ENCODE measurements at places on chromosomes 13 and 19.

DNA sequence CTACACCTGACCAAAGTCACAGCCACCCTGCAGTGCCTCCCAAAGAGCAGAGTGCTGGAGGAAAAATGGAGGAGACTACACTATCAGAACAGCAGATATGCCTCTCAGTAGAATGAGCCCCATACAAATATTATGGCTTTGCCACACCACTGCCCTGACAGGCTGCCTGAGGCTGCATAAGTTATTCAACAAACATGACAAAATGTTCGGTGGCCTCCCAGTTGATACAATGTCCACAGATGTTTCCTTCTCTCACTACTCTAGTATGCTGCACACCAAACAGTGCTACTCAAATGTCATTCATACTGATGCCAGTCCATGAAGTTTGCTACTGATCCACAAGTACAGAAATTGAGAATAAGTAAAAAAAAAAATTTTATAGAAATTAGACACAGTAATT lies 41.0 kb downstream of the N4BP2L2 start:
- DNase-seq = no peak

DNA sequence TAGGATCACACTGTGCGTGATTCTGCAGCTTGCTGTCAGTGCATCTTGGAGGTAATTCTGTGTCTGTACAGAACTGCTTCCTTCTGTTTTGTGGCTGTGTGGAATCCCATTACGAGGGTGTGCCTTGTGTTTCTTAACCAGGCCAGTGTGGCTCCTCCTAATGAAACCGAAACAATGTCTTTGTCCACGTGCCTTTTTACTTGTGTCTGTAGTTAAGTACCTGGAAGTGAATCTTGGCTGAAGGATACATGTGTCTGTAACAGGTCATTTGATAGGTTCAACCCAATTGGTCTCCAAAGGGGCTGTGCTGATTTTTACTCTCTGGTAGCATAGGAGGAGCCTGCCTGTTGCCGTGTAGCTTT lies 13.1 kb downstream of the NOP53 start:
- no peak for DNase-seq

- no peak for DNase-seq
Measured at GRCh38 chr19:35727053-35727955, 9.5 kb downstream of the KMT2B start.

- no peak for DNase-seq
Measured at GRCh38 chr13:24269821-24270220, 39.6 kb upstream of the C1QTNF9 start.

- DNase-seq = no peak
Measured at GRCh38 chr13:92574499-92574898, 652.1 kb upstream of the GPC6 start.

- no peak for DNase-seq
Measured at GRCh38 chr13:109272595-109273325, 513.6 kb downstream of the IRS2 start.

DNA sequence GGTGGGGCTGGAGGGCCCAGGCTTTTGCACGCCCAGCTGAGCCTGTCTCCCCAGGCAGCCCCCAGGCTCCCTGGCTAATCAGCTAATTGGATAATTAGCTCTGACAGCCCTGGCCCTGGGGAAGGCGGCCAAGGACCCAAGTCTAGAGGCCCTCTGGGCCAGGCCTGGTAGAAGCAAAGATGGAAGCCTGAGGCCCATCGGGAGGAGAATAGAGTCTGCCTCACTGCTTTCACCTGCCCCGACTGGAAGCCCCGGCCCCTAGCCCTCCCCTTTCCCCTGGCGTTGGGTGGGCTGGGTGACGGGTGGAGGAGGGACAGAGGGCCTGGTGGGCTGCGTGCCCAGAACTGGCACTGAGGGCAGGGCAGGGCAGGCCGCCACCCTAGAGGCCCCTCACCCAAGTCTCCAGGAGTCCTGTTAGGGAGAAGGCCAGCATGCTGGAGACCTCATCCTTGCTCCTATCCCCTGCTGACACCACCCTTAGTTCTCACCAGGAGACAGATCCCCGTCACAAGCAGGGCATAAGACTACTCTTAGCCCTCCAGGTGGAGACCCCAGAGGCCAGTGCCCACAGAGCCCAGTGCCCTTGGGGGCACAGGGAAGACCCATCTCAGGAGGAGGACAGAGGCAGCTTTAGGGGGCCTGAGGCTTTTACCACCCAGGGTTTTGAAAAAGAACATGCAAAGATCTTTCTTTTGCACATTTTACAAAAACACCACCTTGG lies 12.0 kb downstream of the LYL1 start:
- no peak for DNase-seq

DNA sequence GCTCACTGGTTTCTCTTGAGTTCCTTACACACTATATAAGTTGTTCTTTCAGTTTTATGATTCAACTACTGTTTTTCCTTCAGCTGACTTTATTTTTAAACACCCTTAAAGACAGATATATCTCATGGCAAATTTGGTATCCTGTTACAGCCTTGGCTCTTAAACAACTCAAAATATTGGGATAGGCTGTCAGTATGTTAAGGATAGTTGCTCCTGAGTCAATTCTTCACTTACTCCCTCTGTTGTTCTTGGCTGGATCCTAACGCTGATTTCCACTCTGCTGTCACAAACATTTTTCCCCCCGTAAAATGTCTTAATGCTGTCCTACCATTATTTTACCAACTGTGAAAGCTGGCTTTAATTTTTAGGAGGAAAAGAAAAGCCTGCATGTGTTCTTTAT lies 1.2 kb downstream of the KCNRG start:
- no peak for DNase-seq

DNA sequence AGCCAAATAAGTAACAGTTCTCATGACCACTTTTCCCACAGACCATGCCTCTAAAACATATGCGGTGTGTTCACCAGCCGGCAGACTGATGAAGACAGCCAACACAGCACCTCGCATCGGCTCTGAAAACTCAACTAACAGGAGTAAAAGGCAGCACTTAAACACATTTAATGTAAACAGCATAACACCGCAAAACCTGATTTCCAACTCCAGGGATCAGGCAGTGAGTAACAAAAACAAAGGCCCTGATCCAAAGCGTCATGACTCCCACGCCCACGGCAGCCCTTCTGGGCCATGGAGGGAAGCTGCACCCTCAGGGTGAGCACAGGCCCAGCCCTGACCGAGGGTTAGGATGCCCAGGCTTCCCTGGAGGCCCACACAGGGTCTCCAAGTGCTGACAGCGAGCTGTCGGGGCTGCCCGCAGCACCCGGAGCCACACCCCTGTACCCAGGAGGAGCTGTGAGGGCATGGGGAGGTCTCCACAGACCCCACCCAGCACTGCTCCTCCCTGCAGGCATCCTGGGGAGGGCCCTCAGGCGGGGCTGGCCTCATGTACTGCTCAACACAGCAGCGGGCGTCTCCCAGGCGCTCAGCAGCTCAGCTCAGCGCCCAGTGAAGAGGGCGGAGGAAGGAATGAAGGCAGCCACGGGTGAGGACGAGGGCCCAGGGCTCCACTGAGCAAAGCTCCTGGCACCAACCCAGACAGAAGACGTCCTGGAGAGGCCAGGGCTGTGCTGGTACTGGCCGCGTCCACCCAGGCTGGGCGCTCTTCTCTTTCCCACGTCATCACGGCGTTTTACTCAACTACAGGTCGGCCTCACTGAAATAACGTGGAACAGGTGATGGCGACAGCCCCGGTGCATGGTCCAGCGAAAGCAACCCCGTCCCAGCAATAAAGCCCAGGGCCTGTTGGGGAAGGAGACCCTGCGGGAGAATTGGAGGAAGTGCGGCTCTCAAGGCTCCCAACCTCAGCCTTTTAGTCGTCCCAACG lies 53.7 kb downstream of the RASA3 start:
- DNase-seq = no peak

DNA sequence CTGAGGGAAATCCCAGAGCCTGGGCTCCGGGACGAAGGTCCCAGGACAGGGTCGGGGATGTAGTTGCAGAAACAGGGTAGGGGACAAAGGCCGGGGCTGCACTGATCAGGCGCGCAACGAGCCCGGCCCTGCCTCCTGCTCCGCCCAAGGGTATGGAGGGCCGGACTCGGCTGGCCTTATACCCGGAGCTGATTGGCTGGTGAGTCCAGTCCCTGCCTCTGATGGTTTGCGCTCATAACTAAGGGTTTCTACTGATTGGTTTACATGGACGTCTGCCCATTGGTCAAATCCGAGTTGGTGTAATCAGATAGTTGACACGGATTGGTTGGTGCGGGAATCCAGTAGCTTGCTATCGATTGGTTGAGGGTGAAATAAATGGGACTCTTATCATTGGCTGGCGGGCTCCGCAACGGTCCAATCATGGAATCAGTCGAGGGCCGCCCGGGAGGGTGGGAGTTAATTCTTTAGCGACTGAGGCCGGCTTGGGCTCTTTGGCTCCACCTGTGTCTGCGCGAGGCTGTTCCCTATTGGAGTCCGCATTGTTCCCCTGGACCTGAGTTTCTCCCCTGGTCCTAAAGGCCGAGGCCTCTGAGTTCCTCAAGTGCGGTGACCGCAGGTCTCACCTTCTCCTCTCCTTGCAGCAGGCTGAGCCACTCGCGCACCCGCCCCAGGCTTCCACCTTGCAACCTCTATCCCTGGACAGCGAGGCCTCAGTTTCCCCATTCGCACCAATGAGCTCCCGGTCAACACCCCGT lies 570 bp upstream of the MPND start:
- DNase-seq = peak; percentile 99

- peak; percentile 77 for DNase-seq
Measured at GRCh38 chr19:45508417-45508860, 1.2 kb downstream of the VASP start.

DNA sequence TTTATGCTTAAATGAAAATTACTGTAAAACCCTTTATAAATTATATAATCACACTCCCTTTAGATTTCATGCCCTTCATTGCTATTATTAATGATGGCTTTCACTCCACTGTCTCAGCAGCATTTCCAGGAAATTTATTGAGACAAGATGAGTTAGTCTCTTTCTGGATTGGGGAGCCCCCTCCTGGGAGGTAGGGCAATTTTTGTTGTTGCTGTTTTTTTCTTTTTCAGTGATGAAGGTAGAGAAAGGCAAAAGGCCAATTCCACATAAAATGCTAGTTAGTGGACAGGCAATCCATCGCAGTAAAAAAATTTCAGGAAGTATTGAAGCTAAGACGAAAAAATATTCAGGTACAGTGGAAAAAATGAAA lies 80.2 kb downstream of the TEX26 start:
- DNase-seq = no peak

- DNase-seq = no peak
Measured at GRCh38 chr19:49716154-49716553, 25.2 kb downstream of the CPT1C start.

DNA sequence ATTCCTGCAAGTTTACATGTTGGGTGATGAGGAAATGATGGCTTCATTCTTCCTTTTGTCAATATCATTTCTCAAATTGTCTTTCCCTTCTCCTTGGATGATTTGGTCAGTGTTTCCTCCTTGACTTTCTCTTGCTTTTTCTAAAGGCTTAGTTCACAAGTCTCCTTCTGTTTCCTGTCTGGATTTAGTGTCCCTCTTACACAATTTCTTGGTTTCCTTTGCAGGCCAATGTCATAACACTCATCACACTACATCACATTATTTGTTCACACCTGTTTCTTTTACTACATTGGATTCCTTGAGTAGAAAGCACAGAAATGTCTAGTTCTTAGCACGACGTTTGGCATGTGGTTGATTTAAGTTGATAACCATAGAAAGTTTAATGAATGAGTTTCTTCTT lies 490.7 kb downstream of the TDRD3 start:
- no peak for DNase-seq

- no peak for DNase-seq
Measured at GRCh38 chr19:584240-585001, 5.3 kb upstream of the HCN2 start.

DNA sequence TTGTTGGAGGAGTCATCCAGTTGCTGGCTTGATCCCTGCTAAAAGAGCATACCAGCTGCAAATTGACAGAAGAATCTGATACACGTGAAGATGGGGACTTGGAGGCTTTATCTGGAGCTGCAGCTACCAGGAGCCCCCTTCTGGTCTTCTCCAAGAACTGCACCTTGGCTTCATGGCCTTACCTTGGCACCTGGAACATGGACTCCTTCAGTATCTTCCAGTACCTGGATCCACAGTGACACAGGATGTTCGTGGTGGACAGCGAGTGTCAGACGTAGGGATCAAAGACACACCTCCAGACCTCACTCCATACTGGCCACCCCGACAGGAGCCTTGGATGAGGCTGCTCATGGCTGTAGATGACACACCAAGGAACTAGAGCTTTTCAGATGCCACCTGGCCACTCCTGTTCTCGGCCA lies 9.9 kb upstream of the ACSBG2 start:
- DNase-seq = peak; percentile 67

- DNase-seq = no peak
Measured at GRCh38 chr13:30052120-30052519, 201.7 kb upstream of the UBL3 start.

DNA sequence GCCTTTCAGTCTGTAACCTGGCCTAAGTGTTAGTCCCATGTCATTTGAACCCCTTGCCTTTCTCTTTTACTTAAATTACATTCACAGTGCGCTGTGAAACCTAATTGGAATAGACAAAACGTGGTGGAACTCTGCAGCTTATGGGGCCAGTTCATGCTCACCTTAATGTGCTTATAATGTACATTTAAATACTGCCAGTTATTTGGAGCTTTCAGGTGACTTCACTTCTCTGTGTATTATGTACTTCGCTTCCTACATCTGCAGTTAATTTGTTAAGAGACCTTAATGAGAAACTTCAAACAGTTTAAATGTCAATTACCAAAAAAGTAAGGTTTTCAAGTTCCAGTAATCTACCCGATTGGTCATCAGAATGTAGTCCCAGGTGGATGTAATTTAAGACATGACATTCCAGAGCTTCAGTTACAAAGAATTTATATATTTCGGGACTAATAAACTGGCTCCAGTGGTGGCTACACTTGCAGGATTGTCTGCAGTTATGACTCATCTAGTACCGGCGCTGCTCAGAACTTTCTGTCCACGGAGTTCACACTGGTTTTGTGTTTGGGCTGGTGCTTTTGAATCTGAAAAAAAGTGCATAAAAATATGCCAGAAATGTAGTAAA lies 125.3 kb downstream of the TM9SF2 start:
- DNase-seq = no peak

DNA sequence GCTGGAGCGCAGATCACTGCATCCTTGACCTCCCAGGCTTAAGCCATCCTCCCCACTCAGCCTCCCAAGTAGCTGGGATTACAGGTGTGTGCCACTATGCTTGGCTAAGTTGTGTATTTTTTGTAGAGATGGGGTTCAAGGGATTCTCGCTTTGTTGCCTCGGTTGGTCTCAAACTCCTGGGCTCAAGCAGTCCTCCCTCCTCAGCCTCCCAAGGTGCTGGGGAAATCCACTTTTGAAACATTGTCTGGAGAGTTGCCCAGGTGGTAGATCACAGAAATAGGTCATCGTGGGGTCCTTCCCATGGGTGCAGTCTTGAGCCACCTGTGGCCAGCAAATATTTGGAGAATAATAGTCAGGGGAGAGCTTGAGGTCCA lies 5.2 kb downstream of the LDLR start:
- DNase-seq = no peak

- no peak for DNase-seq
Measured at GRCh38 chr13:91664039-91664438, 265.6 kb downstream of the GPC5 start.

Measured in NCI-H1105 (cell line).